ENCODE measurements at places on chromosomes 4 and X.
A peak's percentile ranks its signal among the peaks of the same experiment; 100 is the strongest.

GRCh38 chr4:132344924-132345828 lies 803.9 kb upstream of the PCDH10 start:
- DNase-seq, result no peak

DNA sequence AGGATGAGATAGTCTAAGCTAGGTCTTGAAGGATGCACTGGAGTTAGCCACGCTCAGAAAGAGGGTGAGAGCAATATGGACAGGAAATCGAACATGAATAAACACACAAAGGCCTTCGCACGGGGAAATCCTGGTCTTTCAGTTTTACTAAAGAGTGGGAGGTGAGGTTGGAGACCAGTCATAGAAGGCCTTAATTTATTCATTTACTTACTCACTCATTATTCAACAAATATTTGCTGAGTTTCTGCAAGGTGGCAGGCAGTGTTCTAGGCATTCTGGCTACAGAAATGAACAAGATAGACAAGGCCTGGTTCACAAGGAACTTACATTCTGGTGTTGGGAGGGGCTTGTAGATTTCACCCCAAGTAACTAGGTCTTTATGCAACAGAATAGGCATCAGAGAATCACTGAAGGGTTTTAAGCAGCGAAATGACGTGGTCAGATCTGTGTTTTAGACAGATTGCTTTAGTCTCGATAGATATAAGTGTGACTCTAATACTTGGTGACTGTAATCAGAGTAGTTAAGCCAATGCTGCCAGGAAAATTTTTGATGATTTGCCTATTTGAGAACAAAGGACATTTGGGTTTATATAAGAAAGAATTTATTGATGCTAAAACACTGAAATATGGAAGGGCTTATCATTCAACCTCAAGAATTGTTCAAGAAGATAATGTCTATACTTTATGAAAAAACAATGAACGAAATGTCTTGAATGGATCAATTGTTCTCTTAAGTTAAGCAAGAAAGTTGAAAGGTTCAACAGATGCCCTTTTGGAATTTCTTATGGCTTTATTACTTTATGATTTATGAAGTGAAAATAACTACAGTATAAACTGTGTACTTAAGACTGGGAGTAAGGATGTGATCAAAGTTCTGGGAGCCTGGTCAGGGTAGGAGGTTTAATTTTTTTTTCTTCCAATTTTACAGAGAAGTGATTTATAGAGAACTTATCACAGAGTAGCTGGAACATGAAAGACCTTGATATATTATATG lies 184.4 kb upstream of the CASK start:
- no peak for DNase-seq

DNA sequence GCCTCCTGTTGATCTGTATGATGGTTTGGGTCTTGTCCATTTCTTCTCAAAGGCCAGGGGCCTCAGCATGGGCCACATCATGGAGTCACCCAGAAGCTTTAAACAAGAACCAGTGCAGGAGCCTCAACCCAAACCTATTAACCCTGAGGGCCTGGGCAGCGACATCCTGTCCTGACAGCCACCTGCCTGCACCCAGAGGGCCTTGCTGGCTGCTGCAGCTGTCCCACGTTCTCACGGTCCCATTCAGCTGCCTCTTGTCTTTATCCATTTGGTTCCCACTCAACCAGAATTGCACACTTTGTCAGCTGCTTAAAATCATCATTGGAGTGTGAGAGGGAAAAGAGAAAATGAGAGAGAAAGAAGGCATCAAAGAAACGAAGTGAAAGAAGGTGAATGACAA lies 21.6 kb downstream of the C4orf50 start:
- DNase-seq, result no peak

GRCh38 chr4:3508542-3508941 lies 23.7 kb downstream of the LRPAP1 start:
- no peak for DNase-seq

GRCh38 chr4:3009422-3009821 lies 46.1 kb downstream of the GRK4 start:
- DNase-seq, result no peak

DNA sequence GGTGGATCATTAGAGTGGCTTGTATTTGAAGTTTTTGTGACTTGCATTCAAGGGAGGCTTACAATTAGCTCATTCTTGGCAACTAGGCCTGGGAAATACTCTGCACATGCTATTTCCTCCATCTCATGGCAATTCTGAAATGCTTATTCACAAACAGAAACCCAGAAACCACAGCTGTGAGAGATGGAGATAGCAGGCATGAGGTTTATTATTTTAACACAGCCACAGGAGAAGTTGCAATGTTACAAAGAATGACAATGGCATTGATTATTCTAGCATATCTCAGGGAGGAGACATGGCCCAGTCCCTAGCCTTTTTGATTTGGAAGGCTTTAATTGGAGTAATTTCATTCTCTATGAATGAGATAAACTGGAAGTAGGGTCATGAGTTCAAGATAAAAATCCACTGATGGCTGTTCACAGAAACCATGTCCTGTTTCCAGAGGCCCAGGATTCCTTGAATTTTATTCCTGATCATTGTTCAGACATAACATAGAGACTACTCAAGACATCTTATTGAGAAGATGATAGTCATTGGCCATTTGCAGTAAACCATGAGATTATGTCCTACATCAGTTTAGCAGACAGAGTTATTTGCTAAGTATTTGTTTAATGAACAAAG lies 123.9 kb downstream of the MID1 start:
- no peak for DNase-seq

- no peak for DNase-seq
These were observed 120.4 kb downstream of the CT47B1 start for GRCh38 chrX:120755066-120755846.

DNA sequence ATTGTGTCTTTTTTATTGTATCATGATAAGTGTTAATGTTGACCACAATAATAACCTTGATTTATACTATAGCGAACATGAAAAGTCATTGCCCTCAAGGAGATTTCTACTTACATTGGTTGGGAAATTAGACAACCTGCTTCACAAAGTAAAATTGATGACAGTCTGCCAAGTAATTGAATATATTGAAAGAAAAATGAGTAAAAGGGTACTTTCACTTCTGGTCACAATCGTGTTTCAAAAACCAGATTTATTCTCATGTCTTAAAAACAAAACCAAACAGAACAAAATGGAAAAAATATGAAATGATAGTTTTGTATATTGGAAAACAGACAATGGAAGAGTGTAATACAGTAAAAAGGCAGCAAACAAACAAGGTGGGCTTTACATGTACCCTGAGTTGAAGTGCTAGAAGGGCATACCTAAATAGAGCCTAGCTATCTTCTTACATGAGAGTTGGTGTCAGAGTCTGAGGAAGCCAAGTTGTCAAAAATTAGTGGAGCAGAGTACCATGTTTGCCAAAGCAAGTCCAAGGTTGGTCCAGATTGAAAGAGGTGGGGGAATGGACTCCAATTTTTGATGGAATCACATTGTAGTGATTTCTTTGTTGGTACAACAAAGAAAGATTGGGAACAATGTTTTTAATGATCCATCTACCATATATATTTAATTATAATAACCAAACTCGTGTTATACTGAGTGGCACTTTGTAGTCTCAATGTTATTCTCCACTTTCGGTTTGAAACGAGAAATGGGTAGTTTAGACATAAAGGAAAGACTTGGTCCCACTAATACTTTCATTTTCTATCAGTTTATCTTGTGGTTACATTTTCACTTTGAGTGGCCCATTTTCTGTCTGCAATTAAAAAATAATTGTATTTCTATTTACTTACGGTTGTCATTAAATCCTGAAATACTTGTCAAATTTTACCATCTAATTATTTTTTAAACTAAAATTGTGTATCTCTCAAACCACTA lies 775.6 kb downstream of the STIM2 start:
- DNase-seq, result no peak

GRCh38 chrX:103157496-103158316 lies 57.2 kb upstream of the BEX4 start:
- no peak for DNase-seq

- DNase-seq, result no peak
These were observed 165.1 kb downstream of the CFAP299 start for GRCh38 chr4:80500613-80501012.

GRCh38 chrX:30702736-30703135 lies 49.5 kb downstream of the GK start:
- no peak for DNase-seq

- DNase-seq, result no peak
These were observed 155.4 kb upstream of the FAM9B start for GRCh38 chrX:9189286-9189685.

- no peak for DNase-seq
These were observed 22.3 kb downstream of the UGT2A2 start for GRCh38 chr4:69617083-69617694.

DNA sequence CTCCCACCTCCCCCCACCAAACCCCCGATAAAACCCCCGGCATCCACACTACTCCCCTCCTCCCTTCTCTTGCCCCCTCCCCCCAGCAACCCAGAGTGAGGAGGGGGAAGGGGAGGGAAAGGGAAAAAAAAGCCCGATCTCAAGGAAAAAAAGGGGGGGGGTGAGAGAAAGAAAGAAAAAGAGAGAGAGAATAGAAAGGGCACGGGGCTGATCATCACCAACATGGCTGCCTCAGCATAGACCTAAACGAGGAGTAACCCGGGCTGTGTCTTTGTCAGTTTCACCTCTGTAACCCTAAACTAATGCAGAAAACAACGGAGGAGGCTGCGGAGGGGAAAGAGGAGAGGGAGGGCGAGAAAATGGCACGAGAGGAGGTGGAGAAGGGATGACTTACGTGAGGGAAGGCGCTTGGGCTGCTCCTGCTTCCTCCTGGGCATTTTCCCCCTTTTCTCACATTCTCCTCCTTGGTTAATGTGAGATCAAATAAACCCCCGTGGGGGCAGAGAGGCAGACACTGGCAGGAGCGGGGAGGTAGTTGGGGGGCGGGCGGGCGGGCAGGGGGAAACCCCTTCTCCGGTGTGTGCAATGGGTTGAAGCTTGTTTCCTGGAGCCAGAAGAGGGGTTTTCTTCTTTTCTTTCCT lies 532 bp downstream of the ZNF827 start:
- peak; percentile 8 for DNase-seq

- DNase-seq, result no peak
These were observed 198.5 kb downstream of the SPATA18 start for GRCh38 chr4:52249581-52249980.

GRCh38 chr4:82705169-82705927 lies 93.2 kb downstream of the SCD5 start:
- DNase-seq, result no peak

GRCh38 chr4:173245952-173246351 lies 77.3 kb downstream of the GALNT7 start:
- DNase-seq, result no peak

- no peak for DNase-seq
These were observed 27.7 kb upstream of the TADA2B start for GRCh38 chr4:7015383-7016035.

Data from stimulated activated CD8-positive, alpha-beta memory T cell treated with anti-CD3 and anti-CD28 coated beads, Interleukin-2, amount 100 ng/mL, for 48 hours (primary cell).